ENCODE measurements at places on chromosomes 16 and 17.

DNA sequence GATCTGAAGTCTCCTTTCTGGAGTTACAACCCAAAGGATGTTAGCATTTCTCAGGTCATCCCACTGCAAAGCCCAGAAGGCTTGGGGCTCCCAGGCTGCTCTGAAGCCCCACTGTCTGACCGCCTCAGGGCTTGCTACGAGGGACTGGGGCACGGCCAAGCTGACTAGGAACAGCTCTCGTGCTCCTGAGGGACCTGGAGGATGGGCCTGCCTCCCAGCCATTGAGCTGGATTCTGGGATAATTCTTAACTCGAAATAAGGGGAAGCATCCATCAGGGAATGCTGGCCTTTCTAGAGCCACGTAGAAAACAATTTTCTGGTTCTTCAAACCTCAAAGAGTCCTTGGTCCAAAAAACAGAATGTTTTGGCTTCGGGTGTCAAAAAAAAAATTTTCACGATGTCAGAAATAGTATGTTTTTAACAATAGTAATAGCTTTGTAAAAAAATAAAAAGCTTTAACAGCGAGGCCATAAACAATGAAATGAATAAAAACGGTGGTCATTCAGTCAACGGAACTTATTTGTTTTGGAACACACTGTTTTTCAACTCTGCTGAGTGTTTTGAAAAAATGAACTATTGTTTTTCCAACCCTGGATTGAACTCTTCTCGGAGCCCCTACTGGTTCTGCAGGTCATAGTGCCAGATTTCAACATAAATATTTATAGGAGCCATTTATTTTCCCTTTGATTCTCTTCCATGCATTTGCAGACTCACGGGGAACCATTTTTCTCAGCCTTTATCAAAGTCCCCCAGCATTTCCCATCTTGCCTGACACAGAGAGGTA lies 16.4 kb upstream of the HERPUD1 start:
- no peak for DNase-seq

GRCh38 chr16:30972872-30973271 lies 12.1 kb upstream of the HSD3B7 start:
- no peak for DNase-seq

DNA sequence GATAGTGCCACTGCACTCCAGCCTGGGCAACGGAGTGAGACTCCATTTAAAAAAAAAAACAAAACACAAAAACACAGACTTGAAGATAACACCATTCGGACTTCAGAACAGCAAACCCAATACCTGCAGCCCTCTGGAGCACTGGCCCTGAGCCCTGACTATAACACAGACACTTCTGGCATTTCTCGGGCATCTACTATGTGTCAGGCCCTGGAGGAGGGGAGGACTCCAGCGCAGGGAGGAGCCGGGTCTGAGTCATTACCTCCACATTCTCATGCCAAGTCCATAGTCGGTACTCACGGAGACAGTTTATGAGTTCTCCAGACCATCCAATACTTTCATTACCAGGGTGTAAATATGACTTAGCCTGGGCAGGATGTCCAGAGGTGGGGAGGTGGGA lies 48.8 kb downstream of the PITPNM3 start:
- DNase-seq, result no peak

DNA sequence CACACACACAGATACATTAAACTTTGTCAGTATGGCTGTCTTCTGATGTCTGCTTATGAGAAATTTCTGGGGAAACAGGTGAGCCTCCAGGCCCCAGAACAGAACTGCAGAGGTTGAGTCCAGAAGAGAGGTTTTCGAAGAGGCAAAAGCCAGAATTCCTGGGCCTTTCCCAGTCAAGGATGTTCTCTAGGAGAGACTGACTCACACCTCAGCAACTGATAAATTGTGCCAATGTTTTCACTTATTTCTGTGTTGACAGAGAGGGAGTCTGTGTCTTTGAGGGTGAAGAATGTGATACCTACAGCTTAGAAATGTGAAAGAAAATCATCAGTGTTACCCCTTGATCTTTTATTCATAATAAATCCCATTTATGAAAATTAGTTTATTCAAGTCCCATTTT lies 30.3 kb downstream of the LDHD start:
- DNase-seq, result no peak

- no peak for DNase-seq
These were observed 60.2 kb downstream of the HAPSTR1 start for GRCh38 chr16:9151597-9151996.

DNA sequence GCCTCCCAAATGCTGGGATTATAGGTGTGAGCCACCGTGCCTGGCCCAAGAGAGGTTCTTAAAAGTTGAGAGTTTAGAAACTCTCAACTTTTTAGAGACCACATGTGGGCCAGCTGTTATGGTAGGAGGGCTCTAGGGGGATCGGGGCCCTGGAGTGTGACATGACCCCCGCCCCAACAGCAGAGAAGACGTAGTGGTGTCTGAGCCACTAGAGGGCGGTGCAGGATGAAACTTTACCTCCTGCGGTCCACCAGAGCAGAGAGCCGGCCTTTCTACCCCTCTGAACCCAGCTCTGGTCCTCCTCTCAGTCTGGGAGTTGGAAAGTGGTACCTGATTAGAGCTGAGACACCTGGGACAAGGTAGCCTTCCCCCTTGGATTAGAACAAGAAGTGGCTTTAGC lies 7.4 kb downstream of the CDK5RAP3 start:
- peak; percentile 44 for DNase-seq

DNA sequence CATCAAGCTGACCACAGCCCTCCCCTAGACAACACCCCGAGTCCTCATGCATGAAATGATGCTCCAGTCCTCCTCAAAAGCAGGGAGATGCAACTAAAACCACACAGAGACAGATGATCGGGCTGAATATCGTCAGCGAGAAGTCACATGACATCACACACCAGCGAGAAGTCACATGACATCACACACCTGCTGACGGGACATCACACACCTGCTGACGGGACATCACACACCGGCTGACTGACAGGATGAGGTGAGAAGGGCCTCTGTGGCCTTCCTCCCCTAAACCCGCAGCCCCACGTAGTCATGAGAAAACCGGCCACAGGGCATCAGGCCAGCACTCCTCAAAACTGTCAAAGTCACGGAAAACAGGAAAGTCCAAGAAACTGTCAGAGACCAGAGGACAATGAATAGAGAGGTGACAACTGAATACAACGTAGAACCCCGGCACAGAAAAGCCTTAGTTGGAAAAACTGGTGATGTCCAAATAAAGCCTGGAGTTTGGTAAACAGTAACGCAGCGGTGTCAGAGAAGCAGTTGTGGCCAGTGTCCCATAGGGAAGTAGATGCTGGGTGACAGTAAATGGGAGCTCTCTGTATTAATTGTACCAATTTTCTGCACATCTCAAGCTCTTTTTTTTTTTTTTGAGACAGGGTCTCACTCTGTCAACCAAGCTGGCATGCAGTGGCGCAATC lies 14.3 kb downstream of the LITAF start:
- DNase-seq, result no peak

- no peak for DNase-seq
These were observed 314.3 kb downstream of the C16orf95 start for GRCh38 chr16:87002717-87003413.
